ENCODE measurements at places on chromosomes 7 and 10. TPM values are rescaled to one million over a fixed set of nuclear protein-coding genes. Genes with fewer than 3 reads are reported as not detected.

DNA sequence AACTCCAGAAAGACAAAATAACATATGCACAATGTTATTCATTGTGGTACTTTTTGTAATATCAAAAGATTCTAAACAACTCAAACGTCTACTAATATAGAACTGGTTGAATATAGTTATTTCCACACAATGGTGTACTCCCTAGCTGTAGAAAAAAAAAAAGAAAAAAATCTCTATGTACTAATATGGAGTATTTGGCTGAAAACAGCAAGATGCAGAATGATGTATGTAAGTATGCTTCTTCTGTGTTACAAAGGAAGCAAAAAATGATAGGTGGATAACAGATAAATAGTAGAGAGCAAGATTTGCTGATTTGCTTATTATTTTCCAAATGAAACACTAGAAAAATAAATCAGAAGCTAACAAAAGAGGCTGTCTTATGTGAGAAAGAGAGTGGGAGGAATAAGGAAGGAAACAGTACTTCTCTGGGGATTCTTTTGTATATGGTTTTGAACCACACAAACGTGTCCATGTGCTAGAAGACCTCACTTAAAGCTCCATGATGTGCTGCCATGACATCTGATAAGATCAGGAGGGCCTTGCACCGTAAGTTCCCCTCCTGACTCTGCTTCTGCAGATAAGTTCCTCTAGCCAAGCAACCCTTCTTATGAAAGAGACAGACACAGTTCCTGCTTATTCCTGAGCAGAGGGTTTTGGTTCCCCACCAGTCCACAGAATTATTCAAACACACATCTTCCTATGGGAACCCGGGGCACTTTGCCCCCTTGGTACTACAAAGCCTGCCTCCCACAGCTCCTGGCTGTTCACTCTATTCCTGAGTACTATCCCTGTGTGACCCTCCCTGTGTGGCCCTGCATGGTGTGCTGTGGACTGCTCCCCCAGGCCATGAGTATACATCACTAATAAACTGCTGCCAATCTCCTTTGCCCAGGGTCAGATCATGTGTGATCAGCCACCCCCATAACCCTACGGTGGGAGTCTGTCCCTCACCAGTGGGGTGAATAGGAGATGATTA is 159.1 kb downstream of the CCDC71L start:
- H3K4me1 ChIP-seq: no peaks in the 10 kb centered on the region
- no peaks in the 10 kb centered on the region for H3K27me3 ChIP-seq
- H3K36me3 ChIP-seq: no peaks in the 10 kb centered on the region
- H3K4me3 ChIP-seq: no peak overlapping the region
- DNase-seq: no peak

DNA sequence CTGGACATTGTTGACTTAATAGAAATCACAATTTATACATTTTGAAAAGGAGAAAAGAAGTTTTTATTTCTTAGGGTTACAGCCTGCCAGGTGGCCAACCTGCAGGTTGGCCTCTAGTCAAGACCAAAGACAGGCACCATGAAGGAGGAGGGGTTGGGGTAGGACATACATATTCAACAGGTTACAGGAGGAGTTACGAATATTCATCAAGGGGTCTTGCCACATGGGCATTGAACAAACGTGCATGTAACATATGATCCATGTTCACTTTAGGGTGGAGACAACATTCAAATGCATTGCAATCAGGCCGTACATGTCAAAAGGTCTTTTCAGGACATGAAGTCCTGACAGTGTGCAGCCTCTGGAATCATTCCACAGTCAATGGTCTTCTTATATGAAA is 246.2 kb upstream of the AKR1E2 start:
- DNase-seq: no peak
- no peak overlapping the region for H3K4me3 ChIP-seq
- H3K27me3 ChIP-seq: no peaks in the 10 kb centered on the region
- no peaks in the 10 kb centered on the region for H3K4me1 ChIP-seq

GRCh38 chr10:118564652-118565051 is 30.8 kb downstream of the PRLHR start:
- no peaks in the 10 kb centered on the region for H3K36me3 ChIP-seq
- H3K4me3 ChIP-seq: no peak overlapping the region
- no peak overlapping the region for H3K27ac ChIP-seq
- peaks cover 27% of the 10 kb centered on the region for H3K4me1 ChIP-seq

- no peaks in the 10 kb centered on the region for H3K4me1 ChIP-seq
- DNase-seq: no peak
- H3K4me3 ChIP-seq: no peak overlapping the region
- no peaks in the 10 kb centered on the region for H3K27me3 ChIP-seq
- no peak overlapping the region for H3K27ac ChIP-seq
Observed at GRCh38 chr10:7968510-7969112, 85.9 kb upstream of the GATA3 start.

DNA sequence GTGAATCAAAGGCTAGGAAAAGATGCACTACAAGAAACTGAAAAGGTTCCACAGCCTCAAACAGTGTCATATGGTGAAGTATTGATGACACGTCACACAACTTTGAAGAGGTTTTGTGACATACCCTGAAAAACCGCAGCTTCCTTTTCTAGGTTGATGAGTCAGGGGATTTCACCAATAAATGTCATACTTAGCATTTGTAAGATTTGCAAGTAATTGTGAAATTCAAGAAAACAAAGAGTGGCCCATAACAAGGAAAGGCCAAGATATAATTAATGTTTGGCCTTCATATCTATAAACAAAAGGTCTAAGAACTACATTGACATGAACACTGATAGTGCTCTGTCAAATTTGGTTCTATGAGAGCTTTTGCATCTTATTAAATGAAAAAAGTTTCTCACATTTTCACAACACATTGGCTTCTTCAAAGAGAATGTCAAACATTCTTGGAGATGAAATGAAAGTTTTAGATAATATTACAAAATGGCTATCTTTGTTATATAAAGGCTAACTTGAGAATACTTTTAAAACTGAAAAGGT is 62.0 kb upstream of the NAMPT start:
- no peak overlapping the region for H3K4me3 ChIP-seq
- H3K27me3 ChIP-seq: no peaks in the 10 kb centered on the region
- H3K4me1 ChIP-seq: no peaks in the 10 kb centered on the region
- no peak overlapping the region for H3K27ac ChIP-seq
- no peak for DNase-seq

- H3K27me3 ChIP-seq: no peaks in the 10 kb centered on the region
- H3K27ac ChIP-seq: no peak overlapping the region
- no peaks in the 10 kb centered on the region for H3K36me3 ChIP-seq
- no peaks in the 10 kb centered on the region for H3K4me1 ChIP-seq
- no peak for DNase-seq
Observed at GRCh38 chr7:110774071-110774470, 316.9 kb upstream of the LRRN3 start.

DNA sequence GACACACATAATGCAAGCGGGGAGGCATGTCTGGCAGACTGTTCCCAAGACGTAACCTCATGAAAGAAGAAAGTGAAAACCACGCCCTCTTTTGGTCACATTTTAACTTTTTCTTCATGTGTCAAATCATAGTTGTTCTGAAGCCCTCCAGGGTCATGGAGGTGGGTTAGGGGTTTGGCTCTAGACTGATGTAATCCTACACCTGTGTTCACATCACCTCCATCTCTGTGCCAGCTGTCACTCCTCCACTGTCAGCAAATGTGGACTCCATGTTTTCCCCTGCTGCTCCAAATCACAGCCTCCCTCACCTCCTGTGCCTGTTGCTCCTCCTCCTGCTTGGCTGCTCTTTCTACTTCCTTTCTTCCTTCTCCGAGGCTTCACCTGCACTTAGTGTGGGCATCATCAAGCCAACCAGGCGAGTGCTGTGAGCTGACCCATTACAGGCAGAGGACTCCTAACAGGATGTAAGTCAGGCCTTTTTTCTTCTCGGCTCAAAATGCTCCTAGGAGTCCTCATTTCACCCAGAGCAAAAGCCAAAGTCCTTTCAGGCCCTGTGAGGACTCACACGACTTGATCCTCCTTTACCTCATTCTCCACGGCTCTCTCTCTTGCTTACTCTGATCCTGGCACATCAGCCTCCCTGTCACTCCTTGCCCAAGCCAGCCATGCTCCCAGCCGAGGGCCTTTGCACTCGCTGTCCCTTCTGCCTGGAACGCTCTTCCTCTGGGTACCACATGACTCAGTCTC is 66.4 kb upstream of the IFRD1 start:
- no peaks in the 10 kb centered on the region for H3K4me1 ChIP-seq
- DNase-seq: no peak
- H3K27me3 ChIP-seq: no peaks in the 10 kb centered on the region
- no peak overlapping the region for H3K27ac ChIP-seq
- H3K4me3 ChIP-seq: no peak overlapping the region

DNA sequence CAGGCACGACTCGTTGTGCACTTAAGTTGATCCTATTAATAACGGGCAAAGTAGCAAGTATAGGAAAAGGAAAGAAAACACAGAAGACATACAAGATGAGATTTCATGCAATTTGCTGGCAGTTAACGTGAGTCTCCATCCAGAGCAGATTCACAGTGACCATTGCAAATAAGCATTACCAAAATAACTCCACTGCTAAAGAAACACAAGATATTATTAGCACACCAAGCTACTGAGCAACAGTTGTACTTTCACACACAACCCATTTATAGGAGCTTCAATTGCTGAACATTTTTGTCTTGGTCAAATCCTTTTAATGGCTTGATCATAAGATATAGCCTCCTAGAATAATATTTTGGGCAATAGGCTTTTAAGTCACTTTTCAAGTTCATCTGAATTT is 187.7 kb upstream of the HGF start:
- H3K27me3 ChIP-seq: no peaks in the 10 kb centered on the region
- H3K4me3 ChIP-seq: no peak overlapping the region
- no peak overlapping the region for H3K27ac ChIP-seq
- H3K4me1 ChIP-seq: no peaks in the 10 kb centered on the region

- no peak for DNase-seq
- H3K27me3 ChIP-seq: no peaks in the 10 kb centered on the region
- H3K4me1 ChIP-seq: no peaks in the 10 kb centered on the region
- H3K4me3 ChIP-seq: no peak overlapping the region
Observed at GRCh38 chr7:85521108-85521694, 334.3 kb upstream of the SEMA3D start.

DNA sequence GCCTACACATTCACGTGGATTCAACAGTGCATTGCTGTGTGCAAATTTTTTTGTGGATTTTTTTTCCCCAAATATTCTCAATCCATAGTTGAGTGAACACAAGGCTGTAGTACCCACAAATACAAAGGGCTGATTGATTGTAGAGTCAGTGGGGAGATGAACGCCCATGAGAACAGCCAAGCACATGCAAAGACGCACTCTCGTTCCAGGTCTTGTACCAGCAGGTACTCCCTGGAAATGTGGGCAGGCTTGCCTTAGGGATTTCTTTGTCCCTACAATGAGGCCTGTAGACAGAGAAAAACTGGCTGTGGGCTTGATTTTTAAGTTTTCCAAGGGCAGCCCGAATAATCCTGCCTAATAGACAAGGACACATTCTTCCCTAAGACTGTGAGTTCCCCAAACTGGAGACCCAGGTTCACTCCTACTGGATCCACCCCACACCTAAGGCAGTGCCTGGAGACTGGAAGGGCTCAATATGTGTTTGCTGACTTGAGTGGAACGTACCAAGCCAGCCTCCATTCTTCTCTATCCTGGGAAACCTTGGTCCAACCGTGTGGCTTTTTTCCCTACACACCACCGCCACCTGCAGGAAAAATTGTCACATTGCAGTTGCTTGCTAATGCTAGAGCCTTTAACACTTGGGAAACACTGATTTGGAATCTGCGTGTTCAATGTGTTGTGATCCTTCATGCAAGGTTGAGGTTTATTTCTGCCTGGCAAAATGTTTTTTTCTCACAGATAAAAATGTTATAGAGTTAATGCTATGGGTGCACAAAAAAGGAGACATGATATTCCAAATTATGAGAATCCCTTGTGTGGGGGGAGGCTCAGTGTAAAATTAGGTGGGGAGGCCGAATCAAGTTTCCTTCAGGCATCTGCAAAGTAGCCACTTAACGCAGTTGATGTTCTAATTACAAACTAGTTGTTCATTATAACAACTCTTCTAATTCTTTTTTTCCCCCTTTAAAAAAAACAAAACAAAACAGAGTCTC is 49.3 kb downstream of the PPP1R17 start:
- H3K4me1 ChIP-seq: no peaks in the 10 kb centered on the region
- no peak overlapping the region for H3K4me3 ChIP-seq
- peak; percentile 74 for DNase-seq
- no peak overlapping the region for H3K27ac ChIP-seq
- H3K27me3 ChIP-seq: no peaks in the 10 kb centered on the region
- no peaks in the 10 kb centered on the region for H3K36me3 ChIP-seq

- no peaks in the 10 kb centered on the region for H3K27me3 ChIP-seq
- DNase-seq: no peak
- no peaks in the 10 kb centered on the region for H3K4me1 ChIP-seq
- H3K27ac ChIP-seq: no peak overlapping the region
- H3K36me3 ChIP-seq: no peaks in the 10 kb centered on the region
- H3K4me3 ChIP-seq: no peak overlapping the region
Observed at GRCh38 chr10:133248334-133248715, 10.7 kb downstream of the VENTX start.

- DNase-seq: no peak
- H3K4me1 ChIP-seq: no peaks in the 10 kb centered on the region
- H3K36me3 ChIP-seq: no peaks in the 10 kb centered on the region
- H3K4me3 ChIP-seq: no peak overlapping the region
Observed at GRCh38 chr10:82866424-82867020, 991.5 kb downstream of the NRG3 start.

PAPOLB gene
- 0.49 TPM for total RNA-seq

GIMAP4 gene
- total RNA-seq: 24.1 TPM

DYDC2 gene
- not detected for total RNA-seq

ACSM6 gene
- total RNA-seq: not detected

OR2A42 gene
- 0.28 TPM for total RNA-seq

CYP3A7 gene
- 0.33 TPM for total RNA-seq

TMEM273 gene
- total RNA-seq: 8.0 TPM
